ENCODE measurements at places on chromosomes 11 and 22. TPM values are rescaled to one million over a fixed set of nuclear protein-coding genes. Genes with fewer than 3 reads are reported as not detected.

DNA sequence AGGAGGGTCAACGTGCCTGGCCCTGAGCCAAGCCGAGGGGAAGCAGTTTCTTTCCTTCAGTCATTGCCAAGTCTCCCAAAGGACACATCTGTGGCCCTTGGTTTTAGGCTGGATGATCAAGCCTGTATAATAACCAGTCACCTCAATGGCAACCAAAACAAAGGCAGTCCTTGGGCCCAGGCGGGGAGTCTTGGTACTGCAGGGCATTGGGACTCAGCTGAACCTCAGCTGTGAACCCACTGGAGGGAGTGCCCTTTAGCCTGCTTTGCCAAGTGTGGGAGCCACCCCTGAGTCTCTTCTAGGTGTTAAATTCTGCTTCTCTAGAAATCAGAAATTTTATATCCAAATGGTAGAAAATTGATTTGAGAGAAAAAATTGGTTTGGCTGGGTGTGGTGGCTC, 36.9 kb downstream of the CPT1A start:
- no peak for DNase-seq

GRCh38 chr11:12998336-12998735, 10.8 kb upstream of the RASSF10 start:
- DNase-seq = no peak

DNA sequence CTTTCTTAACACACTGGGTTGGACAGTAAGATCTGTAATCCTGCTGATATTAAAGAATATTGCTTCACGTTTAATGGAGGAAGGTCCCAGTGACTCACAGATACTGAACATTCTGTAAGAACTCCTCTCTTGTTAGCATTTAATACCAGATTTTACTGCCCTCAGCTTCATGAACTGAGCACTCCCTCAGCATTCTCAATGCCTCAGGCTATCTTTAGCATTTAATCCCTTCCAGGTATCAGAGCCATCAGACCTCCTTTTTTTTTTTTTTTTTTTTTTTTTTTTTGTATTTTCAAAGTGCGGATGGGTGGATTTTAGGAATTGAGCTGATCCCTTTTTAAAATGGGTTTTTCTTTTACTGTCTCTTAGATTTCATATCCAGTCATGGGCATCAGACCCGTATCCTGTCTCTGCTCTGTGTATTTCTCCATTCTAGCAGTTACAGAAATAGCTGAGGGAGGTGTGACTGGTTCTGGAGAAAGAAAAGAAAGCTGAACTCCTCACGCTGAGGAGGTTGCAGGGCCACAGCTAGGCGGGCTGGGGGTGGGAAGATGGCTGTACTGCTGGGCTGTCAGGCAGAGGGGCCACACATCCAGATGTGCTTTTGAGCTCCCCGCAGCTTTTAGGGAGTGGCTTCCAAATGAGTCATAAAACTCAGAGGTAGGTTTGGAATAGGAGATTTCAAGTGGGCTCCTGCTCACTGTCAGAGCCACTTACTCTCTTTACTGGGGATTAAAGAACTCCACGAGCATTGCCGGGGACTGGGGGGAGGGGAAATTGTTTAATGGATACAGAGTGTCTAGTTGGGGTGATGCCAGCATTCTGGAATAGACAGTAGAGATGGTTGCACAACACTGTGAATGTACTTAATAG, 97.0 kb downstream of the SYT9 start:
- no peak for DNase-seq

Gene OR4C6
- total RNA-seq = not detected

All from NCI-H460 (cell line).